ENCODE measurements at places on chromosomes 13 and 19. TPM values are rescaled to one million over a fixed set of nuclear protein-coding genes. Genes with fewer than 3 reads are reported as not detected.

DNA sequence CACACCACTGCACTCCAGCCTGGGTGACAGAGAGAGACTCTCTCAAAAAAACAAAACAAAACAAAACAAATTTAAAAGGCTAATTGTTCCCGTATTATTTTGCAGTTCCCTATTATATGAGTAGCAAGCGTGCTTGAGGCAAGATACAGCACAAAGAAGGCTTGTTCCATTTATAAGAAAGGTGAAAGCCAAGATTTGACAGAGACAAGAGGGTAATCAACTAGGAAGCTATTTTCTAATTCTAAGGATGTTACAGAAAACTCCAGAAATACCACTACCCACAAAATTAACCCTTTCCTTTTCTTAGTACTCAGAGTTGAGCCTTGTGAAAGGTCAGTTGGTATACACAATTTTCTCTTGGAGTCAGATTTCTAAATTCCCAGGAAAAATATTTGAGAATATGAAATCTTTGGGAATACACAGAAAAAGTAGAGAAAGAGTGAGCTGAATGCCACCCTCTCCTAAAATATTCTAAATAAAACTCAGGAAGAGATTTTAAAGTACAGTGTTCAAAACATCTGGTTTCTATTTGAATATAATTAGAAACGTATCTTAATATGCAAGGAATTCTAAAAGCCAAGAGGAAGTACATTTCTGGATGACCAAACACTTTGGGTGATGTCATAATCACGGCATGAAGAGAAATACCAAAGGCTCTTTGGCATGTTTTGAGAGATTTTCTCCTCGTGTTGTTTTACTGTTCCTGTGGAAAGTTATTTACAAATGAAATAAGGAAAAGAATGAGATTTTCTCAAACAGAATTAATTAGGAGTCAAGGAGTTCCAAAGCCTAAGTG is 63.0 kb upstream of the FLT1 start:
- no peak for DNase-seq
- H3K4me3 ChIP-seq: no peak overlapping the region
- no peaks in the 10 kb centered on the region for H3K4me1 ChIP-seq

GRCh38 chr13:73224703-73225102 is 165.9 kb downstream of the KLF5 start:
- H3K27ac ChIP-seq: no peak overlapping the region
- no peaks in the 10 kb centered on the region for H3K27me3 ChIP-seq
- no peak for DNase-seq
- H3K4me3 ChIP-seq: no peak overlapping the region
- no peaks in the 10 kb centered on the region for H3K36me3 ChIP-seq

DNA sequence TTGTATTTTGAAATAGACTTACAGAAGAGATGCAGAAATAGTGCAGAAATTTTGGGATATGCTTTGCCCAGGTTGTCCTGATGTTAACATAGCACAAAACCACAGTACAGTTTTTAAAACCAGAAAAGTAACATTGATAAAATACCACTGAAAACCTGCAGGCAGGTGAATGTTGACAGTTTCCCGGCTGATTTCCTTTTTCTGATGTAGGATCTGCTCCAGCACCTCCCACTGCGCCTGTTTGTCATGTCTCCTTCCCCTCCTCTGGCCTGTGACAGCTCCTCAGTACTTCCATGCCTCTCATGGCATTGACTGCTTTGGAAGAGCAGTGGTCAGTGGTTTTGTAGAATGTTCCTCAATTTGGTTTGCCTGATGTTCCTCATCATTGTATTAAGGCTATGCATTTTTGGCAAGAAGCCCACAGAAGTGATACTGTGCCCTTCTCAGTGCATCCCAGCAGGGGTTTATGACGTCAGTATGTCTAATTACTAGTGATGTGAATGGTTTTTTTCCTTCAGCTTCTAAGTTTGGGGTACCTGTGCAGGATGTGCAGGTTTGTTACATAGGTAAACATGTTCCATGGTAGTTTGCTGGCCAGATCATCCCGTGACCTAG is 31.0 kb downstream of the TDRD12 start:
- no peak overlapping the region for H3K4me3 ChIP-seq
- no peaks in the 10 kb centered on the region for H3K4me1 ChIP-seq
- no peaks in the 10 kb centered on the region for H3K36me3 ChIP-seq
- H3K27ac ChIP-seq: no peak overlapping the region
- no peak for DNase-seq

DNA sequence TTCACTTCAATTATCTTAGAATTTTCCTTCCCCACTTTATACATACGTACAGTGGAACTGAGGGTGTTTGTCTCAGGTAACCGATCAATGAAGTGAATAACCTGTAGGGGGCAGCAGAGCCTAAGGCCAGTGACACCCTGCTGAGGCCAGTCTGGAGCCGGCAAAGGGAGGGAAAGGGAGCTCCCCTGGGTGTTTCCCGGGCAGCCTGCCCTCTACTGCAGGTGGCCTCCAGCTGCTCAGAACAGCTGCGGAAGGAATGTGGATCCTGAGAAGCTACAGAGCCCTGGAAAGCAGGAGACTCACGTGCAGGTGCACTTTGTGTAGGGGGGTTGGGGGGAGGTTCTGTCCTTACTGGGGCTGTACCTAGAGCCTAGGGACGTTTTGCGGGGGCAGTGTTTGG is 832 bp upstream of the ZNF491 start:
- no peaks in the 10 kb centered on the region for H3K36me3 ChIP-seq
- peak; percentile 75 for DNase-seq
- no peaks in the 10 kb centered on the region for H3K27me3 ChIP-seq
- H3K4me1 ChIP-seq: peaks cover 20% of the 10 kb centered on the region

GRCh38 chr19:17843292-17843827 is 4.4 kb downstream of the JAK3 start:
- no peaks in the 10 kb centered on the region for H3K36me3 ChIP-seq
- H3K27ac ChIP-seq: no peak overlapping the region
- no peak overlapping the region for H3K4me3 ChIP-seq
- no peak for DNase-seq
- no peaks in the 10 kb centered on the region for H3K27me3 ChIP-seq

GRCh38 chr13:59801107-59801880 is 362.4 kb downstream of the DIAPH3 start:
- H3K4me3 ChIP-seq: no peak overlapping the region
- no peaks in the 10 kb centered on the region for H3K36me3 ChIP-seq
- H3K27me3 ChIP-seq: no peaks in the 10 kb centered on the region
- no peaks in the 10 kb centered on the region for H3K4me1 ChIP-seq
- H3K27ac ChIP-seq: no peak overlapping the region

- no peaks in the 10 kb centered on the region for H3K27me3 ChIP-seq
- peak; percentile 47 for DNase-seq
- peak overlapping the region; percentile 92 for H3K4me3 ChIP-seq
- peaks cover 39% of the 10 kb centered on the region for H3K4me1 ChIP-seq
- H3K27ac ChIP-seq: peak overlapping the region; percentile 95
Observed at GRCh38 chr19:1206864-1207450, 1.4 kb downstream of the STK11 start.

GRCh38 chr13:60326273-60326672 is 70.7 kb upstream of the TDRD3 start:
- H3K36me3 ChIP-seq: no peaks in the 10 kb centered on the region
- H3K4me1 ChIP-seq: no peaks in the 10 kb centered on the region
- no peak overlapping the region for H3K27ac ChIP-seq
- no peak overlapping the region for H3K4me3 ChIP-seq

DNA sequence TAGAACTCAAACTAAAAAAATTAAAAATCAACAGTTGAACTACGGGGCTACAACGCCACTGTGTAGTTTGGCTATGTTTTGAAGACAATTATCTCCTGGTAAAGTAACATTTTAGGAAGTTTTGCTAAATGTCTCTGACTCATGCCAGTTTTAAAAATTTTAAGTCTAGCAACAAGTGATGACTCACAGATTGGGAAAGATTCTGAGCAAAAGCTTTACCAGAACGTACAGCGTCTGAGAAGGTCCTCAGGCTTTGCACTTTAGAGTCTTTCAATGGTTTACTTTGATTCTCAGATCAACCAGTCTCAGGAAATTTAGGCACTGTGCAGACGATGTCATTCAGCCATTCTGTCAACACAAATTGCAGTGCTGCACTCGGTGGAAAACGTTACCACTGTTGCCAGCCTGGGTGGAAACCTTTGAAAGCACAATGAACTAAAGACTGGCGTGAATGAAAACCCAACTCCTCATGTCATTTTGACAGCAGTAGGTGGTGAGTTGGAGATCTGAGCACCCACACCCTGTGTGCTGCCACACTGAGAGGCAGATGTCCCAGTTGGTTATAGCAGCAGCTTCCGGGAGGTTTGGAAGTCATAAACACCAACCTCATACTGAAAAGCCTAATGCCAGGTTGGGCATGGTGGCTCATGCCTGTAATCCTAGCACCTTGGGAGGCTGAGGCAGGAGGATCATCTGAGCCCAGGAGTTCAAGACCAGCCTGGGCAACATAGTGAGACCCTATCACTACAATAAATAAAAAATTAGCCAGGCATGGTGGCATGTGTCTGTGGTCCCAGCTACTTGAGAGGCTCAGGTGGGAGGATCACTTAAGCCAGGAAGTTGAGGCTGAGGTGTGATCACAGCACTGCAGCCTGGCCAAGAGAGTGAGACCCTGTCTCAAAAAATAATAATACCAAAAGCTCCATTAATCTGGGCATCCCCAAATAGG is 6.3 kb upstream of the WTIP start:
- no peaks in the 10 kb centered on the region for H3K4me1 ChIP-seq
- peak overlapping the region; percentile 32 for H3K27ac ChIP-seq
- no peak for DNase-seq

DNA sequence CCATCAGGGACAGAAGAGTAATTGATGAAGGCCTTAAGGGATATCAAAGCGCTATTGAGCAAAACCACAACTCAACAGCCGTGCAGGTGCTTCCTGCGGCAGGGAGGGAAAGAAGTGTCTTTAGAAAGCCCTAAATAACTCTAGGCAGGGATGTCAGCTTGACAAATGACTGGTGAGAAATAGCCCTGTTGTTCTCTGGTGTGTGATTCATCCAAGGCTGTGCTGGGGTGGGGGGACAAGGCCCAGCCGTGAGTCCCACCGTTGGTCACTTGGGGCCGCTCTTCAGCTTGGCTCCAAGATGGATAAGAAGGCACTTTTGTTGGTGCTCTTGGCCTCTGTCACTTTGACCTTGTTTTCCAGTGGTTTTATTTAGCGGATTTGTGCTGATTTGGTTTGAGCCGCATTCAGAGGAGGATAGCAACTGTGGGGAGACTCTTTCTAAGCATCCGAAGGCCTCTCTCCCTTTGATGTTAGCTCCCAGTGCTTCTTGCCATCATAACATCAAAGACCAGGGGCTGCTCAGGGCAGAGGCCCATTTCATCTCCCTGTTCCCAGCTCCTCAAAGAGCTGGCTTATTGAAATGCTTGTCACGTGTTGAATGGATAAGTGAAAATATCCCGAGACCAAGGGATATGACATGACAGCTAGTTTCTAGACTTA is 130.3 kb upstream of the SERP2 start:
- peaks cover 8% of the 10 kb centered on the region for H3K4me1 ChIP-seq
- no peak overlapping the region for H3K27ac ChIP-seq
- H3K4me3 ChIP-seq: no peak overlapping the region
- no peaks in the 10 kb centered on the region for H3K36me3 ChIP-seq
- peak; percentile 35 for DNase-seq

DNA sequence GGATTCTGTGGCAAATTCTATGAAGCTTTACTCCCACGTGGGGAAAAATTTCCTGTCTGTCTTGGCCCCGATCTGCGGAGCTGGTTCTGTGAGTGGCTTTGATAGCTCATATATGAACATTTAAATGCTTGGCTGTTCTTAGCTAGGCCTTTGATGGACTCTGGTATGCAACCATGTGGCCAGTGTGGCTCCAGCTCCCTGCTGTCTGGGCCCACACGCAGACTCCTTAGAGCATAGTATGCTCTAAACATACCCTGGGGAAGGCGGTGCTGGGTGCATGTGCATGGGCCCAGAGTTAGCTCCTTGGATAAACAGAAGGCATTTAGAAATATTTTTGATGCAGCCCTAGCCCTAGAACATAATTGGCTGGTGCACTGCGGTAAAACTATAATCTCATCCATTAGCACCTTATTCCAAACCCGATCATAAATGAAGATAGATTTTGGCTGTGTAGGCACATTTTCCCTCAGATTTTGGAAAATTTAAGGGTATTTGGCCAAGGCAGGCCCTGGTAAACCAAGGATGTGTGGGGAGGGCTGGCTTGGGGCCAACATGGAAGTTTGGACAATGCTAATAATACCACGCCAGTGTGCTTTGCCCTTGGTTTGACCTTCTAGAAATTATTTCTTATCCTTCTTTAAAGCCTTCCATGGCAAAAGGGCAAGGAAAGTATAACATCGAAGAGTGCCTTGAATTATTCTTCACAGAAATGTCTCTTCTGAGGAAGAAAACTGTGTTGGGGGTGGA is 153.5 kb downstream of the LMO7 start:
- H3K4me3 ChIP-seq: no peak overlapping the region
- no peak for DNase-seq
- H3K4me1 ChIP-seq: no peaks in the 10 kb centered on the region
- no peaks in the 10 kb centered on the region for H3K36me3 ChIP-seq
- H3K27me3 ChIP-seq: no peaks in the 10 kb centered on the region

- H3K36me3 ChIP-seq: peaks cover 7% of the 10 kb centered on the region
- H3K4me1 ChIP-seq: no peaks in the 10 kb centered on the region
- H3K27me3 ChIP-seq: no peaks in the 10 kb centered on the region
Observed at GRCh38 chr19:1390890-1391423, 7.2 kb downstream of the NDUFS7 start.

DNA sequence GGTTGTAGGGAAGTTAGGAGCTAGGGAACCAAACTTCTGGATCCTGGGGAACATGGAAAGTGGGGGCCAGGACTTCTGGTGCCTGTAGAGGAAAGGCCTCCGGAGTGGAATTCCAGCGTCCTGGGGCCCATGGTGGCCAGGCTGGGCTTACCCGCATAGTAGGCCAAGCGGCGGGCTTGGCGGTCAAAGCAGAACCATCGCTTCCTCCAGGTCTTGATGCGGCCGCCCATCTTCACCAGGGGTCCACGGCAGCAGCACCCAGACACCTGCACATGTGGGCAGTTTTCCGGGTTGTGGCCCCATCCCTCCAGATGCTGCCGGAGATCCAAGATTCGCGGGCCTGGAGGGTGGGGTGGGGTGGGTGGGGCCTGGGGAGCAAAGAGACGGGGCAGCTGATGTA is 13.8 kb upstream of the LYPD3 start:
- H3K36me3 ChIP-seq: peaks cover 8% of the 10 kb centered on the region
- no peak overlapping the region for H3K4me3 ChIP-seq
- peaks cover 15% of the 10 kb centered on the region for H3K4me1 ChIP-seq
- no peaks in the 10 kb centered on the region for H3K27me3 ChIP-seq

- H3K4me3 ChIP-seq: no peak overlapping the region
- H3K27ac ChIP-seq: no peak overlapping the region
- no peaks in the 10 kb centered on the region for H3K4me1 ChIP-seq
- peaks cover 5% of the 10 kb centered on the region for H3K36me3 ChIP-seq
- no peaks in the 10 kb centered on the region for H3K27me3 ChIP-seq
- DNase-seq: no peak
Observed at GRCh38 chr19:6543866-6544347, 13.1 kb downstream of the TNFSF9 start.

CFD gene
- 3.2 TPM for polyA plus RNA-seq

SIAH3 gene
- not detected for polyA plus RNA-seq

KPTN gene
- 11.9 TPM for polyA plus RNA-seq

RUBCNL gene
- polyA plus RNA-seq: 102 TPM
